Gastroesophageal sphincter (tissue), 4 donors: ENCODE measurements at places on chromosomes 3 and 15.

- no peak for ATAC-seq
Measured at GRCh38 chr15:26967719-26968269, 3.2 kb upstream of the GABRG3 start.

DNA sequence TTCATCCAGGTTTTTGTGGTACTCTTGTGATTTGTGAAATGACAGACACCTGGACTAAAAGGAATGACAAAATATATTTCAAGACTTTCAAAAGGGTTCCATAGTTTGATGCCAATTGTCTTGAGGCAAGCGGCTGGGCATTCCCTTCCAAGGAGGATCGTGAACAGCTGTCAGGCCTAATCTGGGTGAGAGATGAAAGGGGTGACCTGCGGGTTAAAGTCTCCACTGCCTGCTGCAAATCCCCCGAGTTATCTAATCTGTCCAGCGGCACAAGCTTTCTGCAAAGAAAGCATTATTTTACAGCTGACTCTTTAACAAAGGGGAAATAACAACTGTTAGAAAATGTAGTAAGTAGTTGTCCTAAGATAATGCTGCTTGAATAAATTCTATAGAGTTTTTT lies 128.7 kb upstream of the MB21D2 start:
- ATAC-seq, result no peak

- no peak for ATAC-seq
Measured at GRCh38 chr3:180142041-180142440, 105.3 kb upstream of the PEX5L start.

- no peak for ATAC-seq
Measured at GRCh38 chr15:36358523-36358922, 220.9 kb upstream of the CDIN1 start.

DNA sequence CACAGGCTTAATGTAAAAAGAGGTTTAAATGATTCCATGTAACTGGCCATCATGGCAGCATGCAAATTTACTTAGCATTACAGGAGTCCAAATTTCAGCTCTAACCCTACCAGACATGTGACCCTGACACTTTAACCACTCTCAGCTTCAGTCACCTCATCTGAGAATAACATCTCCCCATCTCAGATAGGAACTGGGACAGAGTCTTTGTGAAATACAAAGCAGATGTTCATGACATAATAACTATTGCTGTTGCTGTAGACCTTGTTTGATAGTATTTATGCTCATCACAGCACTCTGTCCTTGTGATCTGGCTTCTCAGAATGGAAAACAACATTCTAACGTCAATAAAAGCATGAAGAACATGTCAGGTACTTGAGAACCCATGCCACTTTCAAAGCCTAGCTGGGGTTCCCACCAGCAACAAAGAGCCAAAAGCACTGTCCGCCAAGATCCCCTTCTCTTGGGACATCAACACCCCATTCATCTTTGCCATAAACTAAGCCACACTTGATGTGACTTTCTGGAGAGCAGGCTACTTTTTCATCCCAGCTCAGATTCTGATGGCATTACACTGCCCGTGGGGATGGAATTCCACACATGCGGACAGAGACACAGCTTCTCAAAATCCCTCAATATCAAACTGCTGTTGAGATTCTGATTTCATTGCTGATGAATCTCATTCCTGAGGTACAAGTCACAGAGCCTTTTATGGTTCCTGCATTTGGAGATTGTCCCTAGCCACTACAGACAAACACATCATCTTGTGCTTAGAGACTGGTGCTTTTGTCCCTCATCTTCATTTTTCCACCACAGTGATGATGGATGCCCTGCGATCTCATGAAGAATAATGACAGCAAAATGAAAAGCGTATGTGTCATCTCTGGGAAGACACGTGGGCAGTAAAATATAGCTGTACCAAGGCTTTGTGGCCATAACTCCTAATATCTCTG lies 202.7 kb downstream of the TNIK start:
- peak; percentile 13 for ATAC-seq

DNA sequence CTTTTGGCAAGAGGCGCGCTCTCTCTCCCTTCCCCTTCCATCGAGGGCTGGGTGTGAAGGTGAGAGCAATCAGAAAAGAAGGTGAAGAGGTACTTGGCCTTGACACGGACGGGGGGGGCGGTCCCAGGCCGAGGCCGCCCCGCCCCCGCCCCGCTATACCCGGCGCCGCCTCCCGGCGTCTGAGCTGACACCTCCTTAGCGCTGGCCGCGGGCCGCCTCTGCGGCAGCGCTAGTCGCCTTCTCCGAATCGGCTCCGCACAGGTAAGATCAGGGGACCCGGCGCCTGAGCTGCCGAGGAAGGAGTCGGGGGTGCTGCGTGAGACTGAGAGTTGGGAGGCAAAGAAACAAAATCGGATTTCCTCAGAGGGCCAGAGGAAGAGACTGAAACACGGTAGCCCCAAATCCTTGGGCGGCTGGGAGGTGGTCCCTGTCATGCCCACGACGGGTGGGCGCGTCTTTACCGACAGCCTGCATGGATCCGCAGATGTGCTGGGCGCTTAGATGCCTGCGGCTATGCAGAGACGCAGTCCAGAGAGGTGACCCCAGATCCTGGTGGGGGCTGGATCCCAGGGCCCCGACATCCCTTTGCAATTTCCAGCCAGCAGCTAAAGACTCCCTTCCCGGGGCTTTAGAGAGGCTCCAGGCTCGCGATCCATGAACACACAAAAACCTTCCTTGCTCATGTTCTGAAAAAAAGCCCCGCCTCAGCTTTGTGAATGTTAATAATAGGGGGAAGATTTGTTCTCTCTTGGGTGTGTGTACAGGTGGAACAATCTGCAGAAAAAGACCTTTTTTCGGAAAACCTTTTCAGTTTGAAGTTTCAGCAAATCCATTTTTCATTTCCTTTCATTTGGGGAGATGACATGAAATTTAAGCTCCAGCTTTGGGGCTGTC lies at the start of gene ENTPD3:
TSS of gene ENTPD3 (plus strand) at position 184 of the 894 bp plus-strand sequence. CDS start 874 bp downstream, outside the sequence.
- peak; percentile 42 for ATAC-seq

GRCh38 chr15:51377038-51377786 lies 35.8 kb downstream of the GLDN start:
- no peak for ATAC-seq

GRCh38 chr3:188826574-188826973 lies 345.2 kb upstream of the TPRG1 start:
- no peak for ATAC-seq

DNA sequence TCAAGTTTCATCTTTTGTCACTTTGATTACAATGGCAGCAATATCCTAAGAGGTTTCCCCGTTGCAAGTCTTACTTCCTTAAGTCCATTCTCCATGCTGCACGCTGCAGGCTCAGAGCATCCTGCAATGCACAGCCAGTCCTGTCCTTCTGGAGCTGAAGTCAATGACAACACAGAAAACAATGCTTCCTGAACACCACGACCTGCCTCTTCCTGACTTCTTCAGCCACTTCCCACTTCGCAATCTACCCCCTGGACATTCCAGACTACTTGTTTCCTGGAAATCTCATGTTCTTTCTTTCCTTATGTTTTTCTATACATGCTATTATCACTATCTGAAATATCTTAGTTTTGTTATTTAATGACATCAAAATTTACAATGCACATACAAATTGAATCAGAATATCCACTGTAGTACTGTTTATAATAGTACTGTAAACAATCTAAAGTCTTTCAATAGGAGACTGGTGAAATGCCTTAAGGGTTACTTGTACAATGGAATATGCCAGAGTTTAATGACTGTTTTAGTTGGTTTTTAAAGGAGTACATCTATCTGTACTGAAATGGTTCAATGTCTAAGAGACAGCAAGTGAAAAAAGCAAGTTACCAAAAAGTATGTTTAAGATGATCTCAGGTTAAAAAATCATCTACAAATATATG lies 113.7 kb upstream of the PRTG start:
- no peak for ATAC-seq

- ATAC-seq, result no peak
Measured at GRCh38 chr3:102125197-102125993, 276.1 kb downstream of the NFKBIZ start.

DNA sequence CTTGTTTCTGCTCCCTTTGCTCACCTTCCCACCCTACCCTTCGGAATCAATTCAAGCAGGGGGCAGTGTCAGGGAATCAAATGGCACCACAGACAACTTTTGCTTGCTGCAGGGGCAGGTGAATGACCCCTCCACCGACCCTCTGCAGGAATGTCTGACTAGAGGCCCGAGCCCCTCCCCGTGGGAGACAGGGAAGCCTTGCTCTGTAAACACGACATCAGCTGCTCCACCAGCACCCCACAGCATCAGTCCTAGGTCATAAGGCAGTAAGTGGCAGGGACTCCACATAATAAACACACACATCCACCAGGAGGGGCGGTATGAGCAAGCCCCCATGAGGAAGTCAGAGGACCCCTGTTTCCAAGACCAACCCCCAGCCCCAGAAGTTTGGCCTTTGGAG lies 2.0 kb upstream of the SLC26A6 start:
- ATAC-seq, result no peak

GRCh38 chr3:169363318-169364265 lies 299.9 kb downstream of the MECOM start:
- no peak for ATAC-seq

- ATAC-seq, result peak; percentile 53
Measured at GRCh38 chr3:126476166-126477060, 722 bp upstream of the ZXDC start.

DNA sequence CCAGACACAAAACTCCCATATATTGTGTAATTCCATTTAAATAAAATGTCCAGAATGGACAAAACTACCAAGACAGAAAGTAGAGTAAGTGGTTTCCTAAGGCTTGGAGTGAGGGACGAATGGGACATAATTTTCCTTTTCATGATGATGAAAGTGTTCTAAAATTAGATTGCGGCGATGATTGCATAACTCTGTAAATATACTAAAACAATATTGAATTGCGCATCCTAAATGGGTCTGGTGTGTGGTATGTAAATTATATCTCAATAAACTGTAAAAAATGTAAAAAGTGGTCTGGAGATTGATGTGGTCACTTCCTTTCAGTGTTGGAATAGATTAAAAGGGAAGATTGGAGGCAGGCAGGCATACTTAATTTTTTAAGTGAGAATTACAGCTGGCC lies 105.9 kb upstream of the KCNAB1 start:
- ATAC-seq, result no peak

GRCh38 chr3:60001369-60001768 lies 951.5 kb upstream of the CFAP20DC start:
- ATAC-seq, result no peak

DNA sequence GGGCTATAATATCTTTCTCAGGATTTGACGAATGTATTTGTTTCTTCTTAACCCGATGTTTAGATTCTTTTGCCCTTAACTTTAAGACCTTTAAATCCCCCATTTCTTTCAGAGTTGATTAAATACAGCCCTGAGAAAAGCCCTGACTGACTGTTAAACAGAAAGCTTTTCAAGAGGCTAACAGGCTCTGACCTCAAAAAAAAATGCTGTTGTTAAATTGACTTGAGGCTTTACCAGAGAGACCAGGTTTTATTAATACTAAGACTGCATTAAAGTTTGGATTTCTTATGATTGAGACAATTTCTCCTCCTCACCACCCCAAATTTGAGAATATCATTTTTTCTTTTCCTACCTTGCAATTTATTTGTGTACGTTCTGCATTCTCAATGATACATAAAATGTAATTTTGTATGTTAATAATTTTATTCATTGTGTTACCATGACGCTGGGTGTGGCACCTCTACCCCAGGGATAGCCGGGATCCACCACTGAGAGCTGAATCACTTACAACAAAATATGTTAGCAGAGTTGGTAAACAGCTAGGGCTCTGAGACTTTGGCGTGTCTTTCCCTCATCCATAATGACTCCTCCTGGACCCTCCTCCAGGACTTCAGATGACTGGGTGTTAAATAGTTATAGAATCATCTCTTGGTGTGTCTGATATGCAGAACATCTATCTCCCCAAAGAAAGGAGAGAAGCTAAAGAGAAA lies 753.5 kb downstream of the NAALADL2 start:
- no peak for ATAC-seq

DNA sequence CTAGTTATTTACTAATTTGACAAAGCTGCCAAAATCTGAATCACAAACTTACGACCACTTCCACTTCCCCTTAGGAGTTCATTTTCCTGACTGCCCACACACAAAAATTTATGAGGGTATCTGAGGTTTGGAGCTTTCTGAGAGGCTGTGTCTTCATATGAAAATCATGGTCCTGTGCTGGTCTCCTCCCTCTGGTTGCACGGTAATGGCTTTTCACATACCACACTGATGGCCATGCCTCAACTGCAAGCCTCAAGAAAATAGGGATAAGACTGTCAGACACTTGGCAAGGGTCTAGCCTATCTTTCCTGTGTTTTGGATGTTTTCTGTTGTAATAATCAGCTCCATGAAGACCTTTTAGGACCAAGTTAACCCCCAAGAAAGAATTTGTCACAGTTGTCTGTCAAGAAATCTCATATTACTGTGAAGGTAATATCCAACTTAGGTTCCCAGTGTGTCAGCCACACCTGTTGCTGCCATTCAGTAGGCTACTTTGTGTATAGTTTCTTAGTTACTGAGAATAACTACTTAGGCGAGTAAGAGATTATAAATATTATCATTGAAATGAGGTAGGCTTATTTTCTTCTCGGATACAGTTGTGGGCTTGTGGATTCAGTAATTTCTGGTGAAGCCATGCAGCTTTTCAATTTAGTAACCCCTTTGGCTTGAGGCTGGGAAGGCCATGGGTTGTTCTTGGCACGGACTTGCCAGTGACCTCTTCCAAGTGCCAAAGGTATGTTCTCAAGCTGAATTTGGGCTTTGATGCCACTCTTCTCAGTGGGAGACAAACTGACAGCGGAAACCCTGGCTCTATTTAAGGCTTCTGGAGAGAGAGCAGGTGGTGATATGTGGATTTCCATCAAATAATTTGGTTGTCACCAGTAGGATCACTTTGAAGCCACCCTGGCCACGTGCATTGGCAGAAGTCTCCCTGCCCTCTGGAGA lies 101.1 kb downstream of the RYR3 start:
- no peak for ATAC-seq

DNA sequence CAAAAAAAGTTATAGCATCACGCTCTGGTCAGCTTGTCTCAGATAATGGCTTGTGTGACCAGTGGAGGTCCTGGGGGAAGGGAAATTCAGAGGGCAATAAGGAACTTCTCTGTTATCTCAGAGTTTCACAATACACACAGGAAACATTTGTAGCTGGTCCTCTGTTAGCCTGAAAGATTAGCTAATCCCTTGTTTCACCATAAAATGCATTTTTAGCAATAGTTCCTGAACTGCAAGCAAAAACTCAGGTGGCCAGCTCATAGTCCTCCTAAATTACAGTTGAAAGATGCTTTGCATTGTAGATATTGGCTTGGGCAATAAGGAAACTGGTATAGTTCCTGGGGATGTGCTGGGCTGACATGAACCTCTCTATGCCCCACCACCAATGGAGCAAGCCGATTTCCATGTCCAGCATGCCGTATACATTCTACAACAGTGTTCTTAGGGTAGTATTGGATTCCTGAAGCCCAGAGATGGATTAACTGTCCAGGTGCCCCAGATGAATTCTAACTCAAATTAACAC lies 141.5 kb upstream of the TBL1XR1 start:
- ATAC-seq, result peak; percentile 24

GRCh38 chr3:180390313-180390712 lies 211.7 kb upstream of the TTC14 start:
- ATAC-seq, result no peak
